Spinal cord (tissue), 10 donors: ENCODE measurements at places on chromosomes 3 and 15. TPM values are rescaled to one million over a fixed set of nuclear protein-coding genes. Genes with fewer than 3 reads are reported as not detected.
A peak's percentile ranks its signal among the peaks of the same experiment; 100 is the strongest.

DNA sequence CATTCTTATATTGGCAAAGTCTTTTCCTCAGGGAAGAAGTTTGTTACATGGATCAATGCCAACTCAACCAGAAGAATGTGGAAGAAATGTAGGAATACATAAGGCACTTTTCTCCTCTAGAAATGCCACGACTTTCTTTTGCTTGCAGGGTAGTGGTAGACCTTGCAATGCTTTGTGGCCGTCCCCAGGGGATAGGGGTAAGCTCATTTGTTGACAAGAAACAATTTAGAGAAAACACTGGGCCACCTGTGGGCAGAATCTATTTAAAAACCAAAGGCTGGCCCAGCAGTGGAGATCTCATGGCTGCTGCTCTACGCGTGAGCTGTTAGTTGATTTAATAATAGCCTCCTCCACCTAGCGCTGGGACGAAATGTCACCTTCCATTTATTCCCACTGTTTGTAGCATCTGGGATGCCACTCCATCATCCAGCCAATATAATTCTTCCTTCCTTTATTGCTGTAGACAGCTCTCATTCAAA, 64.6 kb upstream of the PFN2 start:
- H3K4me1 ChIP-seq = no peaks in the 10 kb centered on the region
- no peak overlapping the region for H3K27ac ChIP-seq
- H3K4me3 ChIP-seq = no peak overlapping the region
- H3K27me3 ChIP-seq = no peaks in the 10 kb centered on the region
- H3K36me3 ChIP-seq = no peaks in the 10 kb centered on the region
- DNase-seq = no peak

GRCh38 chr3:146468671-146469149, 651 bp downstream of the PLSCR2 start:
- DNase-seq = no peak
- no peaks in the 10 kb centered on the region for H3K36me3 ChIP-seq
- H3K27ac ChIP-seq = no peak overlapping the region
- peaks cover 2% of the 10 kb centered on the region for H3K27me3 ChIP-seq

DNA sequence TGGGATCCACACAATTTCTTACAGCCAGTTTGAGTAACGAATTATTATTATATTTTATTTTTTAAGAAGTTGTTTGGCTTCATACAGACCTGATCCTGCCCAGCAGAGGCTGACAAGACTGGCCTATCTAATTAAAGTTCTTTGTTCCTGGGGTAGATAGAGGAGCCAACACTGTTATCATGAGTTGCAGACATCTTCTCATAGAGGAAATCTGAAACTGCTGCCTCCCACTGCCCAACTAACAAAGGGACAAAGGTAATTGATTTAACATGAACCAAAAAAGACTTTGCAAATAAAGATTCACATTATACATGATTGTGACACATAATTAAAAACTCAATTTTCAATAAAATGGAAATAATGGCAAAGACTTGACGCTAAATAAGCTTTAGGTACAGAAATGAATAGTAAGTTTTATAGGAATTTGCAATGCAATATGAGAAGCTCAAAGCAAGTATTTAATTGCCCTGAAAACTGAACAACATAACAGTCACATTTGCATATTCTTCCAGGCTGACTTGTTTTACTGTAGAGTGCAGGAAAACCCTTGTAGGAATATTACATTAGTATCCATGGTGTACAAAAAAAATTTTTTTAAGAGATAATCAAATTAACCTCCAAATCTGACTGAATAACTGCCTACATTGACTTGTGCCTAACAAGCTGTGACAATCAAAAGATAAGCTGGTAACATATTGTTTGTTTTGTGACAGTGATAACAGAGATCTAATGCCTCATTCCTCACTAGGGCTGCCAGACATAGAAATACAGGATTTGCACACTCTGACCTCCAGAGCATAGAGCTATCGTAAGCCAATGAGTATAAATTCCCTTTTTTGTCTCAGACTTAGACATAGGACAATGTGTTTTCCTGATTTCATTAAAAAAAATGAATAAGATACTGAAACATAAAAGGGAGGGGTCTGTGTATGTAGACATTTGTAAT, 273.2 kb downstream of the MFSD1 start:
- DNase-seq = no peak
- H3K27ac ChIP-seq = no peak overlapping the region
- no peak overlapping the region for H3K4me3 ChIP-seq
- H3K36me3 ChIP-seq = no peaks in the 10 kb centered on the region
- H3K27me3 ChIP-seq = no peaks in the 10 kb centered on the region
- no peaks in the 10 kb centered on the region for H3K4me1 ChIP-seq

GRCh38 chr3:82978368-82978767, 1216.9 kb upstream of the GBE1 start:
- no peaks in the 10 kb centered on the region for H3K36me3 ChIP-seq
- H3K27ac ChIP-seq = no peak overlapping the region
- no peak for DNase-seq

- H3K36me3 ChIP-seq = no peaks in the 10 kb centered on the region
- H3K27ac ChIP-seq = peak overlapping the region; percentile 100
- no peaks in the 10 kb centered on the region for H3K27me3 ChIP-seq
- DNase-seq = no peak
These were observed 1.4 kb downstream of the MORF4L1 start for GRCh38 chr15:78873793-78874765.

DNA sequence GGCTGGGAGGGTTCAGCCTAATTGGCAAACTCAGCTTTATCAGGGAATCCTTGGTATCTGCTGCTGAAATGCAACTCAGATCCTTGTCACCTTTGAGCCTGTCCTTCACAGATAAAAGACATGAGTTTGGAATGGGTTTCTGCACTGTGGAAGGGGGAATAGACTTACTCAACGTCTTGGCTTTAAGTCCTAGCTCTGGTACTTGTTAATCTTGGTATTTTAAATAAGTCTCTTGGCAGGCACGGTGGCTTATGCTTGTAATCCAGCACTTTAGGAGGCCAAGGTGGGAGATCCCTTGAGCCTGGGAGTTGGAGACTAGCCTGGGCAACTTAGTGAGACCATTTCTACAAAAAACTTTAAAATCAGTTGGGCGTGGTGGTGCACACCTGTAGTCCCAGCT, 55.1 kb upstream of the ATOSA start:
- no peaks in the 10 kb centered on the region for H3K36me3 ChIP-seq
- H3K27me3 ChIP-seq = no peaks in the 10 kb centered on the region
- no peaks in the 10 kb centered on the region for H3K4me1 ChIP-seq
- H3K4me3 ChIP-seq = no peak overlapping the region
- H3K27ac ChIP-seq = no peak overlapping the region
- no peak for DNase-seq

- H3K4me3 ChIP-seq = no peak overlapping the region
- H3K4me1 ChIP-seq = no peaks in the 10 kb centered on the region
- H3K36me3 ChIP-seq = no peaks in the 10 kb centered on the region
- DNase-seq = no peak
- H3K27me3 ChIP-seq = no peaks in the 10 kb centered on the region
These were observed 81.6 kb downstream of the SSR3 start for GRCh38 chr3:156473341-156473740.

DNA sequence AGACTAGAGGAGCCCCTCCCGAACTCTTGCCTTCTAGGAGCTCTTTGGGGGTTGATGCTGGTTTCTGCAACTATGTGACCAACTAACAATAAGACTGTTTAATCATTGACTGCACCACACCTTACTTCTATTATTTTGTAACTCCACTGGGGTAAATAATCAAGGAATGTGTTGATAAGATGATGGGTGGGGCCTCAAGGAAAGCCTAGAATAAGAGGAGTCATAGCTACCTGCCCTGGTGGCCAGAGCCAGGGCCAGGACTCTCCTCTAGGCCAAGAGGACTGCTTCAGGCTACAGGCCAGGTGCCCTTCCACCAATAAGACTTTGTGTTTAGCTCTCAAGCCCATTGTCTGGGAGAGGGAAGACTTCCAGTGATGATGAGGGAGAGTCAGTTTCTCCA, 41.2 kb upstream of the PIAS1 start:
- H3K4me1 ChIP-seq = no peaks in the 10 kb centered on the region
- H3K4me3 ChIP-seq = no peak overlapping the region
- no peak overlapping the region for H3K27ac ChIP-seq
- no peaks in the 10 kb centered on the region for H3K36me3 ChIP-seq
- no peak for DNase-seq

DNA sequence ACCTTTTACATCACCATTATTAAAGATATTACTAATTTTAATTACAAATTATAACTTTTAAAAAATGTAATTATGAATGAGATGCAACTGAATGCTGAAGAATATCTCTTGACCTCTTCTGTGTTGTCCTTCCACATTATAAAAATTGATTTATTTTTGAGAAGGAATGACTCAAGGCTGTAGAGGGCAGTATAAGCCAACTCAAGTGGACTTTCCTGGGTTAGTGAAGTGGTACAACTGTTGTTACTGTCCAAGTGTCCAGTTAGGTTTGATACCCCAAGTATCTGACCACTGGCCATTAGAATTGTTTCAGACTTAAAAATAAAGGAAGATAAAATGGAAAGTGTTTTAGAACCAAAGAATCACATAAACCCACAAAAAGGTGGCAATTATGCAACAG, 51.9 kb downstream of the BBX start:
- DNase-seq = peak; percentile 44
- H3K36me3 ChIP-seq = no peaks in the 10 kb centered on the region
- H3K4me3 ChIP-seq = no peak overlapping the region

- H3K27me3 ChIP-seq = peaks cover 38% of the 10 kb centered on the region
- H3K4me3 ChIP-seq = peak within 1 kb of the TSS; percentile 45
- no peaks in the 10 kb centered on the region for H3K36me3 ChIP-seq
- peaks cover 17% of the 10 kb centered on the region for H3K4me1 ChIP-seq
These were observed at the start of gene TNFAIP8L3 for GRCh38 chr15:51094606-51095569. Gene TNFAIP8L3, minus strand, starts transcription at chr15:51094906. Its CDS starts 311 bp downstream, at chr15:51094595.

- H3K36me3 ChIP-seq = no peaks in the 10 kb centered on the region
- no peak overlapping the region for H3K4me3 ChIP-seq
- H3K27ac ChIP-seq = no peak overlapping the region
- DNase-seq = no peak
- no peaks in the 10 kb centered on the region for H3K27me3 ChIP-seq
- peaks cover 6% of the 10 kb centered on the region for H3K4me1 ChIP-seq
These were observed 310.7 kb downstream of the RORA start for GRCh38 chr15:60918234-60918959.

DNA sequence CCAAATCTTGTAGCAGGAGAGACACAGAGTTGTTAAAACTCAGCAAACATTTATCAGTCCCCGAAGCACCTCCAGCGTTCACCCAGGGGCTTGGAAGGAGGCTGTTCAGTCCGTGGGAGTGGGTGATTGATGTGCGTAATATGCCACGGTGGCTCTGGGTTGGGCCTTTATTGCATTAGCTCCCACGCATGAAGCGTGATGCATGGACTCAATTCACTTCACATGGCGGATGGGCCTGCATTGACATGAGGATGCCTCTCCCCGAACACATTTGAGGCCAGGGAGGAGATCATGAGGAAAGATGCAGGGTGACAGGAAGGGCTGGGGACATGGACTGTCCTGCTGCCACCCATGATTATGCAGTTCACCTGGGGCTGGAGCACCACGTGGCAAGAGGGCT, 126.5 kb downstream of the FAM43A start:
- H3K36me3 ChIP-seq = no peaks in the 10 kb centered on the region
- no peaks in the 10 kb centered on the region for H3K27me3 ChIP-seq
- no peak overlapping the region for H3K27ac ChIP-seq
- no peak overlapping the region for H3K4me3 ChIP-seq

DNA sequence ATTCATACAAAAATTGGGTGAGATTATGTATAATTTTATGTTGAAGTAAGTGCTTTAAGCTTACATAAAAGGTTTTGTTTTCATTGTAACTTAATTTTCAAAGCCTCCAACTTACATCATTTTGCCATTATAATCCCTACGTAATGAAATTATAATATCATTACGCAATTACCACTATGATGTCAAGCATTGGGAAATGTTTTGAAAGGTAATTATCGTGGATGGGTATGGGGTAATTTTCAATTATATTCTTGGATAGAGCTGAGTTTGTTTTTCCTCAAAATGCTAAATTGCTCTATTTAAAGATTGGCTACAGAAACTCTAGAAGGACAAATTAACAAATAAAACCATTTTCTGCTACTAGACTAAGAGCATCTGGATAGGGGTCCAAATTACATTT, 80.2 kb upstream of the FAM3D start:
- DNase-seq = peak; percentile 77
- H3K36me3 ChIP-seq = no peaks in the 10 kb centered on the region
- H3K4me1 ChIP-seq = no peaks in the 10 kb centered on the region
- H3K4me3 ChIP-seq = no peak overlapping the region

GRCh38 chr3:146092230-146092629, 68.8 kb downstream of the PLOD2 start:
- DNase-seq = no peak
- no peaks in the 10 kb centered on the region for H3K4me1 ChIP-seq
- H3K4me3 ChIP-seq = no peak overlapping the region

GRCh38 chr3:17986348-17986816, 244.0 kb upstream of the TBC1D5 start:
- H3K36me3 ChIP-seq = no peaks in the 10 kb centered on the region
- no peak for DNase-seq
- H3K27ac ChIP-seq = no peak overlapping the region
- H3K4me3 ChIP-seq = no peak overlapping the region

GRCh38 chr3:104279617-104280016, 1087.1 kb upstream of the ALCAM start:
- H3K27ac ChIP-seq = no peak overlapping the region
- H3K36me3 ChIP-seq = no peaks in the 10 kb centered on the region
- H3K4me1 ChIP-seq = no peaks in the 10 kb centered on the region
- H3K4me3 ChIP-seq = no peak overlapping the region
- H3K27me3 ChIP-seq = no peaks in the 10 kb centered on the region

DNA sequence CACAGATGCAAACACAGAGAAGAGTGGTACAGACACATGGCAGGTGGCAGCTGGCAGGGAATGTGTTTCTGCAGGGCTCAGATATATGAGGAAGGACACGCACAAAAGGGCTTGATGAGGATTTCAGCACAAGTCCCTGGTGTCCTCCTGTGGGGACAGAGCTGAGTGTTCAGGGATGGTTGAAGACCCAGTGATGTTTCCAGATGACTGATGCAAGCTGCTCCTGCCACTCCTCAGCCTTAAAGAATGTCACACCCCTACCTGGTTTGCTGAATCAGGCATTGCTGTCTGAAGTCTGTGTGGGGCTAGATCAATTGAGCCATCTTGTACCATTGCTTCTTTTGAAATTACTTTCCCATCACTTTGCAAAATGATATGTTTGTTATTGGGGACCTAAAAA, 40.2 kb downstream of the TNFAIP8L3 start:
- H3K36me3 ChIP-seq = peaks cover 2% of the 10 kb centered on the region
- H3K4me1 ChIP-seq = peaks cover 13% of the 10 kb centered on the region
- DNase-seq = no peak
- no peak overlapping the region for H3K4me3 ChIP-seq
- no peak overlapping the region for H3K27ac ChIP-seq

Gene FAM107A
- 27.2 TPM for total RNA-seq

Gene EIF2A
- total RNA-seq = 85.0 TPM
